ENCODE measurements at places on chromosomes 16 and 17.

DNA sequence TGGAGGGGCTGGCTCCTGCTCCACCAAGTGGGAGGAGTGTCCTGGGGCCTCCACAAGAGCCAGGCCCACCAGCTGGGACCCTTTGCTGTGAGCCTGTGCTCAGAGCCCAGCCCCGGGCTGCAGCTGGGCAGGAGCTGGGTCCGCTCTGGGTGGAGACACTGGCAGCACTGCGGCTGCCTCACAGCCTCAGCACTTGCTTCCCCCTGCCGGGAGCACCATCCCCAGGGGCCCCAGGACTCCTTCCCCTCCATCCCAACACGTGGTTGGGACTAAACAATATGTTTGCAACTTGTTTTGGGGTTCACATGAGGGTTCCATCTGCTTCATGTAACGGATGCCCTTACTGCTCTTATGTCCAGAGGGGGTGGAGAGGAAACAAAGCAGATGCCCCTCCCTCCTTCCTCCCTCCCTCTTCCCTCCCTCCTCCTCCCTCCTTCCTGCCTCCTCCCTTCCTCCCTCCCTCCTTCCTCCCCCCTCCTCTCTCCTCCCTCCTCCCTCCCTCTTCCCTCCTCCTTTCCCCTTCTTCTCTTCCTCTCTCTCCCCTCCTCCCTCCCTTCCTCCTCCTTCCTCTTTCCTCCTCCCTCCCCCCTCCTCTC lies 16.3 kb upstream of the CBFA2T3 start:
- no peak for DNase-seq

DNA sequence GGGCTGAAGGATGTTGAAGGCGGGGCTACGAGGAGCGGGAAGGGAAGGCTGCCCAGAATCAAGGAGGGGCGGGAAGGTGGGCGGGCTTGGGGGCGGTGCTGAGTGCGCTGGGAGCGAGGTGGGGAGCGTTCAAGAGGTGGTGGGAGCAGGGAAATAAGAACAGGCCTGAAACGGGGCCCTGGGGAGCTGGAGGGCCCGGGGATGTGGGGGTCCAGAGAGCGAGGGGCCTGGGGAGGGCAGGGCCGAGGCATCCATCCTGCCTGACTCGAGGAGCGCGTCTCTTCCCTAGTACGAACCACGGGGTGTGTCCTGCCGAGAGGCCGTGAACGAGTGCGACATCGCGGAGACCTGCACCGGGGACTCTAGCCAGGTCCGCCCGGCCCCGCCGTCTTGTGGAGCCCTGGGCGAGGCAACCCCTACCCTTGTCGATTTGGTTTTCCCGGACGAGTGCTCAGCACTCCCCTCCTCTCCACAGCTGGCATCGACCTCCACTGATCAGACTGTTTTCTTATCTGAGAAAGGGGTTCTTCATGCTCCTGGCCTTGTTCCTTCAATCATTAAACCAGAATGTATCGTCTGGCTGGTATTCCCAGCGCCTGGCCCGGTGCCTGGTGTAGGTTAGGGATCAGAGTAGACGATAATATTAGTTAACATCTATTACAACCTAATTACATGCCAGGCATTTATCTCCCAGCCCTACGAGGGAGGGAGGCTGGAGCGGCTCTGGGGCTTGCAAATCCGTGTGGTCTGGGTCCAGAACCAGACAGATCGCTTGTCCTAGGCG lies 17.2 kb downstream of the ADAM11 start:
- DNase-seq: no peak

DNA sequence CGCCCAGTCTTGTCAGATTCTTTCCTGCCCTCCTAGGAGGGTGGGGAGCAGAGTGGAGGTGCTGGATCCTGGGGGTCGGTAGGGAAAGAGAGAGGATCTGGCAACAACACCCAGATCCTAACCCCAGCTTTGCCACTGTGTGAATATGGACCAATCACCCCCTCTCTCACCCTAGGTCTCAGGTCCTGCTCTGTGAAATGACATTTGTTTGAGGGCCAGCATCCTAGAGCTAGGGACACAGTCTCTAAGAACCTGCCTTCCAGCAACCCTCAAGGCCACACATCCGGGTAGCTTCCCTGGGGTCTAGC lies 28.4 kb upstream of the MAP3K14 start:
- no peak for DNase-seq

- no peak for DNase-seq
Measured at GRCh38 chr17:65115839-65116238, 21.3 kb upstream of the RGS9 start.

- DNase-seq: no peak
Measured at GRCh38 chr16:55821210-55821609, 11.7 kb downstream of the CES1 start.

- DNase-seq: no peak
Measured at GRCh38 chr16:20867585-20867984, 32.6 kb downstream of the DCUN1D3 start.

GRCh38 chr17:61159221-61159814 lies 240.3 kb upstream of the TBX2 start:
- no peak for DNase-seq

- no peak for DNase-seq
Measured at GRCh38 chr16:4263504-4264436, 9.1 kb downstream of the TFAP4 start.

- no peak for DNase-seq
Measured at GRCh38 chr16:30778549-30779244, 8.3 kb downstream of the ZNF629 start.

DNA sequence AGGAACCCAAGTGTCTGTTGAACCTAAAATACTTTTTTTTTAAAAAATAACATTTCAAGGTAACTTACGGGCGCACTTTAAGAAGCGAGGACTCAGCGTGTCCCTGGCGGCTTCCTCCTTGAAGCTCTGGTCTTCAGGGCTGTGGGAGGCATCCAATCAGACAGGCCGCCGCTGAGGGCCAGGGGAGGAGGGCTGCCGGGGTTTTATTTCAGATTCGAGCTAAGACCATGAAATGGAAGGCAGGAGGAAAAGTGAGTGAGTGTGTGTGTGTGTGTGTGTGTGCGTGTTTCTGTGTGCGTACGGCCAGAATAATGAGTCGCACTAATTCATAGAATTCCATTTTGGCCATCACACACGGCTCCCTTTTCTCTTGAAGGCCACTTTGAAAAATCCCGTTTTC lies 41.1 kb downstream of the C16orf78 start:
- no peak for DNase-seq

- DNase-seq: no peak
Measured at GRCh38 chr17:40915199-40915661, 22.2 kb downstream of the KRT23 start.

DNA sequence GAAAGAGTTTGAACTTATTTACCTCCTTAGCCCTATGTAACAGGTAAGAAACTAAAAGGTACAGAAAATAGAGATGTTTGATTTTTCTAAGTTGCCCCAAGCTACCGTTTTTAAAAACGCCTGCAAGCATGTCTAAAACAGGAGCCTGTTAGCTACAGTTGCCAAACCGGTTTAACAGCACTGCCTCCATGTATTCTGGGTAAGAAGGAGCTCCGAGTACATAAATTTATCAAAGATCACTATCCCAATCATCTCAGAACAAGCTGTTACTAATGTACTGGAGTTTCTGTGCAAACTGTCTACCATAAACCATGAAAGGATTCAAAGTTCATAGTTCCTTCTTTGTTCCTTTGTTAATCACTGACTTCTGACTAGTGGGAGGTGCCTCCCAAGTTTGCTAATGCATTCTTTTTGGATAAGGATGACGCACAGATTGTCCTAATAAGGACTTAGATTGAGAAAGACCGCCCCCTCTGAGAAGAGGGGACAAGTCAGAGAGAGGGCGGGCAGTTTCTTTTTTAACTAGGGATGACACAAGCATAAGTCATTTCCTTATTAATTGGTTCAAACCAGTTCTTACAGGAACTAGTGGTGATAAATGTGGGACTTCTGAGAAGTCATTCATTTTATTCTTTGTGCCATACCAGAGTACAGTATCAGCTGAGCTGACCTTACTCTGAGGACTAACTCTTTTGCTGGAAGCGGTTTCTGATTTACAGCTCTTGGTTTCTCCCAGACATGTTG lies 55.3 kb downstream of the TUBD1 start:
- DNase-seq: peak; percentile 82

GRCh38 chr16:12646098-12646489 lies 157.6 kb downstream of the CPPED1 start:
- no peak for DNase-seq

DNA sequence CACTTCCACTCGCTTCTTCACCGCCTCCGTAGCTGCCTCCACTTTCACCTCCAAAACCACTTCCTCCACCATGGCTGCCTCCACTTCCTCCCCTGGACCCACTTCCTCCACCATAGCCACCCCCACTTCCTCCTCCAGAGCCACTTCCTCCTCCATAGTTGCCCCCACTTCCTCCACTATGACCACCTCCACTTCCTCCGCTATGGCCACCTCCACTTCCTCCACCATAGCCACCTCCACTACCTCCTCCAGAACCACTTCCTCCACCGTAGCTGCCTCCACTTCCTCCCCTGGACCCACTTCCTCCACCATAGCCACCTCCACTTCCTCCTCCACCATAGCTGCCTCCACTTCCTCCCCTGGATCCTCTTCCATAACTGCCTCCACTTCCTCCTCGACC lies 4.5 kb downstream of the KRT9 start:
- no peak for DNase-seq

DNA sequence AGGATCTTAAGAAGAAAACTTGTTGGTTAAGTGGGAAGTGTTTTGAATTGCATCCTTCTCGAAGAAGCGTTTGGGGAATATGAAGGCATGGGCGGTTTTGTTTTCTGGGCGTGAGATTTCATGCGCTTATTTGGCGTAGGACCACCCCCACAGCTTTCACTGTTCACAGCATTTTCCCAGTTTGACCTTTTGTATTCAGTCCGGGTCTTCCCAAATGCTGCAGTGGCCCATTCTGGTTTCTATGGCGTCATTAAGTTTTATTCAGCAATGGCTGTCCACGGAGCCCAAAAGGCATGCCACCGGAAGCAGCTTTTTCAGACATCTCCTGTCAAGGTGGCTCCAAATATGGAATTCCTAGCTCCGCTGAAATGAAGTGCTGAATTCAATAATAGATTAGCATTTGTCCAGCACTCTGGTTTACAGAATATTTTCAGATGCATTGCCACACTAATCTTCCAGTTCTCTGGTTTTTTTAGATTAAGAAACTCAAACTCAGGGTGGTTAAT lies 90.6 kb upstream of the FBXO47 start:
- no peak for DNase-seq

- DNase-seq: no peak
Measured at GRCh38 chr16:23896832-23897821, 61.3 kb downstream of the PRKCB start.

GRCh38 chr17:75571197-75571884 lies 16.3 kb upstream of the MYO15B start:
- no peak for DNase-seq

GRCh38 chr16:79213214-79213613 lies 387.3 kb downstream of the MAF start:
- no peak for DNase-seq

DNA sequence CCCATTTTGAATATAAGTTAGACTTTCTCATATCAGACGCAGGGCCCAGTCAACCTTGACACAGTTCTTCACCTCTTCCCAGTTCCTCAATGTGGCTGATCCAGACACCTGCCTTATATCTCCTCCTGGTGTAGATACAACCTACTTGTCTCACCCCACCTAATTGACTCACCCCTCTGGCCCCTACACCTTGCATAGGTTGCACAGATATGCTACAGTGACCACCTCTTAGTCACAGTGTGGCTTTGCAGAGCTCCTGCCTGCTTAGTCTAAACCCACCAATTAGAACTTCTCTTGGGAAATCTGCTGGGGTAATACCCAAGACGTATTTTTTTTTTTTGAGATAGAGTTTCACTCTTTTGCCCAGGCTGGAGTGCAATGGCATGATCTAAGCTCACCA lies 16.8 kb downstream of the CHP2 start:
- no peak for DNase-seq

DNA sequence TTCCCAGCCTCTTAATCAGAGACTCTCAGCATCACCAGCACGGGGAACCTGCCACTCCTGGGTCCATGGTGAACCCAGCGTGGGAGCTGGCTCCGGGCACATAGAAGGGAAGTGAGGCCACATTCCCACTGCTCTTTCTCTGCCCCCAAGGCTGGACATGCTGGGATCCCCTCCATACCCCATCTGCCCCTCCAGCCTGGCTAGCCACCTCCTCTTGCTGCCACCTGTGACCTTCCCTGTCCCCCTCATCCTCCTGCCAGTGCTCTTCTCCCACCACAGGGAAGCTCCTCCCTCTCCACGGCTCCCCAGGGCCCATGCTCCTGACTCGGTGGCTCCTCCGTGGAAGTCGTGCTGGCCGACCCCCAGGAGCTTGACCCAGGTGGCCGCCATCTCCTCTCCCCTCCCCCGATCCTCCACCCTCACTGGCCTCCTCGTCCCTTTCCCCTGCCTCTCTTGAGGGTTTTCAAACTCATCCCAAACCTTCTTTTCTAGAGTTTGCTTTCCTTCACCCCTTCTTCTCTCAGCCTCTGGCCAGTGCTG lies 139.1 kb upstream of the CHMP6 start:
- DNase-seq: no peak

DNA sequence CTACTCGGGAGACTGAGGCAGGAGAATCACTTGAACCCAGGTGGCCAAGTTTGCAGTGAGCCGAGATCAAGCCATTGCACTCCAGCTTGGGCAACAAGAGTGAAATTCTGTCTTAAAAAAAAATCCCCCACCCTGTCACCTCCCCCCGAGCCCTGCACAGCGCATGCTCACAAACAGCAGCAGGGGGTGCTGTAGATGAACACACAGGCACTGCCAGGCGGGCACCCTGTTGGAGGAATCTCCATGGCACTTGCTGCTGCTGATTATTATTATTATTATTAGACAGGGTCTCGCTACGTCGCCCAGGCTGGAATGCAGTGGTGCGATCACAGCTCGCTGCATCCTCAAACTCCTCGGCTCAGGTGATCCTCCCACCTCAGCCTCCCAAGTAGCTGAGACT lies 24.6 kb downstream of the FZD2 start:
- no peak for DNase-seq

DNA sequence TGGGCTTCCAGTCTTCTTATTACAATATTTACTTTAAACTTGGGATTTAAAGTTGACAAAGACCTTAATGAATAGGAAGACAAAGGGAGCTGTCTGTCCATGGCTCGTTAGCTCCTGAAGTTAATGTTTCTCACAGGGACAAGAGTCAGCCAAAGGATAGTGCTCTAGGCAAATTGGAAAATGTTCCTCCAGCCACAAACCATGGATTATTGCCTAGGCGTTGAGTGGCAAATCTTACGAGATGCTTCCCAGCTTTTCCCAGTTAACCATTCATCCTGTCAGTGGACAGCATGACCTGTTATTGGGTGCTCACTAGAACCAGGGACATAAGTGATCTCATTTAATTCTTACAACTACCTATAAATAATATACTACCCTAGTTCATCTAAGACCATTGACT lies 3.6 kb downstream of the TEX2 start:
- no peak for DNase-seq

DNA sequence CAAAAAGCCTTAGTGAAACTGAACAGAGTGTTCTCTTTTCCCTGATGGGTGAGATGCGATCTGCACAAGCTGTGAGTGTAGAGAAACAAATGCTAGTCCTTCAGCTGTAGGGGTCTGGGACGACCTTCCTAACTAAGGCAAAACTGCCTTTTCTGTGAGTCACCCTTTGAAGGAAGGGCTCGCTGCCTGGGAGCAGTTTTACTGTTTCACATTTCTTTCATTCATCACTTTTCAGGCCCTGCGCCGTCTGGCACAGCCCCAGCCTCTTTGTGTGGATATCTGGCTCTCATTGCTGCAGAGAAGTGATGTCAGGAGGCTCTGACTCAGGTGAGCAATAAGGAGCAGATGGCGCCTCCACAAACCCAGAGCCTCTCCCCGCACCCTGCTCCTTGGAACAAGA lies 57.4 kb downstream of the HS3ST3A1 start:
- DNase-seq: peak; percentile 5

- no peak for DNase-seq
Measured at GRCh38 chr16:69064124-69064763, 41.2 kb upstream of the HAS3 start.

GRCh38 chr17:16085066-16085699 lies 85.6 kb downstream of the TTC19 start:
- DNase-seq: no peak
